ENCODE measurements at places on chromosomes 7 and 10. TPM values are rescaled to one million over a fixed set of nuclear protein-coding genes. Genes with fewer than 3 reads are reported as not detected.

Gene ABCC2
- 1.1 TPM for total RNA-seq

Gene GRM3
- not detected for total RNA-seq

Gene HMX2
- not detected for total RNA-seq

Gene TMEM270
- not detected for total RNA-seq

DNA sequence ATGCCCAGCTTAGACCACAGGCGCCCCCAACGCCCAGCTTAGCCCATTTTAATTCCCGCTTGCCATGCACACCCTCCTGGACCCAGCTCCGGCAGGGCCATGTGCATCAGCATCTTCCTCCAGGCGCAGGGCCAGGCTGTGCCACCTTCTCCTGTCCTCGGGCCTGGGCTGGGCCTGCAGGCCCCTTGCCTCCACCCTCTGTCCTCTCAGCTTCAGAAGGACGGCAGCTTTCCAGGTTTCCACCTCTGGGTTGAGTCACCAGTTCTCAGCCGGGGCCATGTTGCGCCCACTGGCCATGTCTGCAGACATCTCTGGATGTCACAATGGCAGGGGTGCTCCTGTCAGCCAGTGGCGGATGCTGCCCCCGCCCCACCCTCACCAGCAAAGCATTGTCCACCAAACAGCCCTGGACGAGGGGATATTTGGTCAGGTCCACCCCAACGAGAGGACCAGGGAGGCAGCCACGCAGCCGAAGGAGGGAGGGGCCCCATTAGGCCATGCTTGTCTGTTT, 59.1 kb upstream of the NKX6-2 start:
- no peak for DNase-seq

Gene ENKUR
- 0.06 TPM for total RNA-seq

DNA sequence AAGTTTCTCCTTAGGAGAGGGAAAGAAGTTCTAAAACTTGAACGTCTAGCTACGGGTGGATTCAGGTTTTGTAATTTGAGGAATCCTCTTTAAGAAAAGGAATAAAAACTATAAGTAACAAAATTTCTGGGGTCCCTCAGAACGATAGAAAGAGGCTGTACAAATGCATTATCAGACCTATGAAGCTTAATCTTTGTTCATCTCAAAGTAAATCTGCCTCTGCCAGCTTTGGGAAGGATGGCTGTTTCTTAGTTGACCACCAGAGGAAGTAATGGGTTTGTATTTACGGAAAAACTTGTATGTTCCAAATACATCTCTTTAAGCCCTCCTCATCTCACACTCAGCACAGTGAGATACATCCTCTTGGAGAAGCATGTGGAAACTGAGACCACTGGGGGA, 864 bp downstream of the PSTK start:
- no peak for DNase-seq

DNA sequence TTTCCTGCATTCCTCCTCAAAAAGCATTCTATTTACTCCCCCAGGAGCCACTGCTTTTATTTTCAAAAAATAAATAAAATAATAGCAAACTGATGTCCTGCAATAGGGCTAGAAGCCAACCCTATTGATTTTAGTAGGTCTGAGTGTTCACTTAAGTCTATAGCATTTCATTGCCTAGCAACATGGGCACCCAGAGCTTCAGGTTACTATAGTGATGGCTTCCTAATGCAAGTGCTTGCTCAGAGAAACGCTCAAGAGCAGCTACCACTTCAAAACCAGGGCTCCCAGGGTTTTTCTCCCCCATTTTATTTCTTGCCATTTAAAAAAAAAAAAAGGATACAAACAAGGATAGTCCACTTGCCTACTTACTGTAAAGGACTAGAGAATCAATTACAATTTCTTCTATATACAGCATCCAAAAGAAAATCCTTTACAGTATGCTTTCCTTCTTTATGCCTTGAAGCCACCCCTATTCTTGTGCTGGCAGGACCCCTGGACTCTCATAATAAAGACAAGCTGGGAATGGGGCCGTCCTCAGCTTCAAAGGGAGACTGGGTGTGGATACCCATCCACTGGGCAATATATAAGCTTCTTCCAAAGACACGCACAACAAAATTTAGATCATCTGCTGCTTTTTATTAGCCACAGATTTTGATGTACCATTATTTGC, 133.3 kb downstream of the VPS41 start:
- no peak for DNase-seq

GRCh38 chr10:7533657-7534479, 123.0 kb upstream of the SFMBT2 start:
- DNase-seq = no peak

Gene TAS2R41
- not detected for total RNA-seq

Gene NCF1
- 85.8 TPM for total RNA-seq

DNA sequence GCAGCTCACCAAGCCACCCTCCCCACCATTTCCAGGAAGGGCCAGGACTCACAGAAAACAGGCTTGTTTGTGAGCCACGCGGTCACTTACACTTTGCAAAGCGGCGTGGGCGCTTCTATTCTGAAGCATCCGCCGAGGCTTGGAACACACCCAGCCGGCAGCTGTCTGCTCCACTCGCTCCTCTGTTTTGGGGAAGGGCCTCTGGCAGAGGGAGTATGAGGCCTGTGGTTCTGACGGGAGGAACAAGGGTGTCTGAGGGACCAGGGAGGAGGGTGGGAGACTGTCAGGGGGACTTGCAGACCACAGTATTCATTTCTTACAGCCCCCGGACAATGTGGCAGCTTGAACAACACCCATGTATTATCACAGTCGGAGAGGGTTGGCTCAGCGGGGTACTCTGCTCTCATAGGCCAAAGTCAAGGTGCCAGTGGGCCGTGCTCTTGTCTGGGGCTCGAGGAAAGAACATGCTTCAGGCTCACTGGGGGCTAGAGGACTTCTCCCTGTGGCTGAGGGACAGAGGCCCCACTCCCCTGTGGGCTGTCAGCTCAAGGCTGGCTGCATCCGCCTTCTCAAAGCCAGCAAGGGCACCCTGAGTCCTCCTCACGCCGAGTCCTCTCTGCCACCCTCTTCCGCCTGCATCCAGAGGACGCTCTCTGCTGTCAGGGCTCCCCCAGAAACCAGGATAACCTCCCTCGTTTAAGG, 60.4 kb upstream of the FAM20C start:
- DNase-seq = peak; percentile 73

DNA sequence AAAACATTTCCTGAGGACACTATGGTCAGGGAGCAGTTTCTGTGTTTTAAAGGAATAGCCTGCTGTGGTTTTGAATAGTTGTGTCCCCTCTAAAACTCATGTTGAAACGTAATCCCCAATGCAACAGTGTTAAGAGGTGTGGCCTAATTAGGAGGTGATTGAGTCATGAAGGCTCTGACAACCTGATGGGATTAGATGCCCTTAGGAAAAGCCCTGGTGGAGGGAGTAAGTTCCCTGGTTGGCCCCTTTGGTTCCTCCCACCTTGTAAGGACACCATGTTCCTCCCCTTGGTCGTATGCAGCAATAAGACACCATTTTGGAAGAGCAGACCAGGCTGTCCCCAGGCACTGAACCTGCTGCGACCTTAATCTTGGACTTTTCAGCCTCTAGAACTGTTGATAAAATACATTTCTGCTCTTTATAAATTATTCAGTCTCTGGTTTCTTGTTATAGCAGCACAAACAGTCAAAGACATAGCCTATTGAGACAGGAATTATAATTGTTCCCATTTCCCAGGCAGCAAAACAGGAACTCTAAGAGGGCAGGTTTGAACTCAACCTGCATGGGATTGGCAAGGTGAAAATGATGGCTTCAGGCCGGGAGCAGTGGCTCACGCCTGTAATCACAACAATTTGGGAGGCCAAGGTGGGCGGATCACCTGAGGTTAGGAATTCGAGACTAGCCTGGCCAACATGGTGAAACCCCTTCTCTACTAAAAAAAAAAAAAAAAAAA, 20.5 kb upstream of the TNS3 start:
- DNase-seq = no peak

Gene TUBAL3
- not detected for total RNA-seq

Gene PALD1
- 10.8 TPM for total RNA-seq

DNA sequence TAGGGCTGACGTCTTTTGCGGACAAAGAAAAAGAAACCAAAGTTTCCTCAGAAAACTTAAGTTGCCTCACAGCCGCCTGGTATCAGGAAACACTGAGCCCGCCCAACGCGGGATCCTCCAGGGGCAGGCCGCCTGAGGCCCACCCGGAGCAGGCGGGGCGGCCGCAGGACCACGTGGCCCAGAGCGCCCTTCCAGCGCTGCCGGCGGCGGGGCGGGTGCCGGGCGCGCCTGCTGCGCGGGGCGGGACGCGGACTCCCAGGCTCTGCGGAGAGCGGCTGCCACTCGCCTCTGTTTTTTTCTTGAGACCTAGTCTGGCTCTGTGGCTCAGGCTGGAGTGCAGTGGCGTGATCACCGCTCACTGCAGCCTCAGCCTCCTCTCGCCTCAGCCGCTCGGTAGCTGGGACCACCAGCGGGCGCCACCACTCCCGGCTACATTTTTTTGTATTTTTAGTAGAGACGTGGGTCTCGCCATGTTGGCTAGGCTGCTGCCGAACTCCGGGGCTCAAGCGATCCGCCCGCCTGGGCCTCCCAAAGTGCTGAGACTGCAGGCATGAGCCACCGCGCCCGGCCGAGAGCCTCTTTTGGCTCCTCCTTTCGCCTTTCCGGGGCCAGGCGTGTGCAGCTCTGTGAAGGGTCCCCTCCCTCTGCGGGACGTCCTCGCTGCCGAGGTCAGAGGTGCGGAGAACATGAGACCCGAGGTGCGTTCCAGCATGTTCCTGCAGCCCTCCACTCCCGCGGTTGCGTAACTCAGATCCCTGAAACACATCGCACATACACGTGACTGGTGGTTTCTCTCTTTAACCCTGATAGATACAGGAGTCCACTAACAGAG, 11.6 kb upstream of the HNRNPF start:
- peak; percentile 81 for DNase-seq

DNA sequence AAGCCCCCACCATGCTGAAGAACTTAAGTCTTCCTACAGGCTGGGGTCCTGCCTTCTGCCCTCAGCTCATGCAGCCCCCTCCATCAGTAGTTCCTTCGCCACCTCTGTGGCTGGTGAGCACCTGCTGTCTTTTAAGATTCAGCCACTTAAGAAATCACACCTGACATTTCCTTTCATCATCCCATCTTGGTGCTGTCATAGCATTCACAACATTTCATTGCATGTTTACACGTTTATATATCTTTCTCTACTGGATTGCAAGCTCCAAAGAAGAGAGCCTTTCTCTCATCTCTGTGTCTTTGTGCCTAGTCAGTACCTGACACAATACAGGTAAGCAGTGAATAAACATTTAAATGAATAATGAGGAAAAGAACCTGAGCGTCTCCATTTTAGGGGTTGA, 38.3 kb downstream of the SND1 start:
- no peak for DNase-seq

- DNase-seq = no peak
Observed at GRCh38 chr7:9200626-9201025, 767.2 kb downstream of the NXPH1 start.

DNA sequence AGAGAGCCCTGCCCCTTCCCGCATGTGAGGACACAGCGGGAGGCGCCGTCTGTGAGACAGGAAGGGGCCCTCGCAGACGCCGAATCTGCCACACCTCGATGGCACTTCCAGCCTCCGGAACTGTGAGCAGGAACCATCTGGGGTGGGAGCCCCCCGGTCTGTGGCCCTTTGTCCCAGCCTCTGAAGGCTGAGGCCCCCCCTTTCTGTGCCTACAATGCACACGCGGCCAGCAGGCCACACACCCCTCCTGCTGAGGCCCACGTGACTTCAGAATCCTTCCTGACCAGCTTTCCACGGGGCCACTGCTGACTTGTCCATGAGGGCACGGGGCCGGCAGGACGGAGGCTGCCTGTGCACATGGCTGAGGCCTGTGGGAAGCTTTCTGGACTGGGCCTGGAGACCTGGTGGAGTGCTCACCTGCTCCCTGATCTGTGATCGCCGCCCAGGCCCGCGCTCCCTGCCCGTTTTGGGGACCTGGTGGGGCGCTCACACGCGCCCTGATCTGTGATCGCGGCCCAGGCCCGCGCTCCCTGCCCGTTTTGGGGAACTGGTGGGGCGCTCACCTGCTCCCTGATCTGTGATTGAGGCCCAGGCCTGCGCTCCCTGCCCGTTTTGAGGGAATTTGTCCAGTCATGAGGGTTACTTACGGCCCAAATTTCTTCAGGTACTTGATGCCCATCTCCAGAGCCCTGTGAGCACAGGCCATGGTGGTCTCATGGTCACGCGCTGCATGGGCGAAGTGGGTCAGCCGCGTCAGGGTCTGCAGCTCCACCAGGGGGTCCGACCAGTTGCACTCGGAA, 34.3 kb downstream of the CFAP46 start:
- no peak for DNase-seq

- DNase-seq = no peak
Observed at GRCh38 chr7:112571852-112572607, 91.2 kb downstream of the LSMEM1 start.

GRCh38 chr10:34341473-34341872, 473.6 kb downstream of the PARD3 start:
- DNase-seq = no peak

Gene C7orf33
- not detected for total RNA-seq

Gene IL2RA
- total RNA-seq = 1.7 TPM

Gene SLC26A4
- total RNA-seq = 0.82 TPM

DNA sequence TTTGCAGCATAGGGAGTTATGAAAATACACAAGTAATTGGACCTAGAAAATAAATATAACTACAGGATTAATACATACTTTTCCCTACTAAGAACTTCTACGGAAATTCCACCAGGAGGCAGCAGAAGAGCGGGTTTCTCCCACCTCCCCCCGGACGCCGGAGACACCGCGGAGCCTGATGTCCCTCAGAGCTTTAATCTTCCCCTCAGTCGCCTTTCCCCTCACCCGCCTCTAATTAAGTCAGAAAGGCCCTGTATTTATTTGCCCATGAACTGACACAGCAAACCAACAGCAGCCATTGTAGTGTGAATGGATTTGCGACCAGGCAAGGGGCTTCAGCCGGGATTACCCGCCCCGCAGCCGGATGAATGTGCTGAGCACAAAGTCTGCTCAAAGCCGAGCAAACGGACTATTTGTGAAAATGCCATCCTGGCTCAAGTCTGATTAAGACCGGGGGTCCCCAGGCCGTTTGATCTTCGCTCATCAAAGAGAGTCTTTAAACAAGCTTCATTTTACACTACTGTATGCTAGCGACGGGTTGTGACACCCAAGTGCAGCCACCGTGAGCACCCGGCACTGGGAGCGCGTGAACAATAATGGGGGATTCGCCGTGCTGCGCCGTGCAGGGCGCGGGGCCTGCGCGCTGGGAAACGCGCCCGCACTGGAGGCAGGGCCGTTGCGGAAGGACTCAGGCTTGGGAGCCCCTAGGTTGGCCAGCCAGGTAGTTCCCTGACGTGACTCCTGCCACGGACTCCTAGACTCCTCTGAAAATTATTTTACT, 5.6 kb upstream of the DKK1 start:
- peak; percentile 67 for DNase-seq

Gene SP8
- total RNA-seq = not detected

Gene NODAL
- total RNA-seq = not detected

Gene PDZD7
- total RNA-seq = 0.96 TPM

DNA sequence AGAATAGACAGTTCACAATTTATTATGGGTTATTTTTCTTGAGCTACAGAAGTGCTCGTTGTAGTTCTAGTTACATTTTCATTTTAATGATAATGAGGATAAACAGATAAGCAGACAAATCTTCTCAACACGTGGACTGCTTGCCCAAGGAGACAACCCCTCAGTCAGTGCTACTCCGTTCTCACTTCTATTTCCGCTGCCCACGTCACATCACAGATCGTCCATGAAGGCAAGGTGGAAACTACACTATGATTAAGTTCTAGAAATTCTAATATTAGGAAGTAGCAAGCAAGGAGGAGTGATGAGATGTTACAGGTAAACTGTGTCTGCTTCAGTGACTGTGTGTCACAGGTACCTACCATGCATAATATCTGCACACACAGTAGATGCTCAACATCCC, 210.5 kb downstream of the CHCHD3 start:
- no peak for DNase-seq

Data from left lung (tissue), 14 donors.